ENCODE measurements at places on chromosomes 7 and 10.

GRCh38 chr10:30701451-30702173 lies 72.1 kb upstream of the LYZL2 start:
- peak; percentile 17 for DNase-seq

- DNase-seq: no peak
Observed at GRCh38 chr7:148433521-148434180, 156.9 kb upstream of the C7orf33 start.

DNA sequence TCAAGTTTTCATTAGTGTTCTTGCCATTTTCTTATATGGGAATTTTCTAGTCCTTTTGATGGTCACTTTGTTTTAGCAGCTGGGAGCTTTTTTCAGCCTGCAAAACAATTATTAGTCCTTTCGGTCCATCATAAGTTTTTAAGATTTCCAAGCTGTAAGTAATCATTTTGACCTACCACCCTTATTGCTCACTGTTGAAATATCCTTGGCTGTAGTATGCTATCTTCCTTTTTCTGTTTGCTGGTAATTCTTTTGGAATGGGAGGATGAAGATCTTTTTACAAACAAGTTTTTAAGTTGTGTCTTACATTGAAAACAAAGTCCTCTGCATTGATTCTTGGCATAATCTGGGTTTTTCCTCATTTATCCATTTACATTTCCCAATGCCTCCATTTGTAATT lies 24.0 kb downstream of the BZW2 start:
- DNase-seq: no peak

DNA sequence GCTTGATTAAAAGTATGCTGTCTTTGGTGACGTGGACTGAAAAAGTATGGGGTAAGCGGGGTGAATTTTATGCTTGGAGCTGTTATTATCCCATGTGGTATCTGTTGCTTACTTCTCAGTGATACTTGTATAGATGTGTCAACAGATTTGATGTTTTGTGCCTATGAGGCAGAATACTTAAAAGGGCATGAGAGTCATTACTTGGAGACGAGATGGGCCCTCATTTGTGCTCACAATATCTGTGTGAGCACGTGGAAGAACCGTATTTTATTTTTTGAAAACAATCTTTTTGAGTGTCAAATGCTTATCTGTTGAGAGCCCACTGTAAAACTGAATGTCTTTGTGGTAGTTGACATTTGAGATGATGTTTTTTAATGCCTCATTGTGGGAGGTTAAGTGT lies 281.9 kb downstream of the EXOC4 start:
- DNase-seq: no peak

- DNase-seq: no peak
Observed at GRCh38 chr7:123674399-123675180, 18.9 kb downstream of the LMOD2 start.

DNA sequence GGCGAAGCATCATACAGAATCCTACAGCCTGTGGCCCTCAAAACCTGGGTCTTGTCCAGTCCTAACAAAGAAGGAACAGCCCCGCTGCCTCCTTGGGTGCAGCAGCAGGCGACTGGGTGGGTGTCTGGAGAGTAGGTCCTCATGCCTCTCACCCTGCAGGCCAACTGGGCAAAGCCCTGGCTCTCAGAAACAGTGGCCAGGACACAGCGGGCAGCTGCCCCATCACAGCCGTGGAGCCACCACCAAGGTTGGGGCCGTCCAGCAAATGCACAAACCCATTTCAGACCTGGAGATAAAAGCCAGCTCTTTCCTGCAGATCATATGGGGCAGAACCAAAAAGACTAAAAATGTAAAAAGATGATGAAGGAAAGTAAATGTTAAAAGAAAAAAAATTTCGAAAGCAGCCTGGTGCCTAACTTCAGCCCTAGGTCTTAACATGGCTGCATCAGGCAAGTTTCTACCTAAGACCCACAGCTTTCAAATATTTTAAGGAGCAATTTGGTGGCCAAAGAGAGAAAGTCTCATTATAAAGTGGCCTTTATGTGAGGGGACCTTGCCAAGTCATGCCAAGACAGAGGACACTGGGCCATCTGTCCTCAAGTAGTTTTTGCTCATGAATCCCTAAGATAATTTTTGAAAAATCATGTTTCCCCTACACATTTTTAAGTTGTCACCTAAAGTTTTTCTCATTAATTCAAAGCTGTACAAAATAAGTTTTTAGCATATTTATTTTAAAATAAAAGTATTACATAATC lies 142.1 kb downstream of the PAXIP1 start:
- DNase-seq: no peak

DNA sequence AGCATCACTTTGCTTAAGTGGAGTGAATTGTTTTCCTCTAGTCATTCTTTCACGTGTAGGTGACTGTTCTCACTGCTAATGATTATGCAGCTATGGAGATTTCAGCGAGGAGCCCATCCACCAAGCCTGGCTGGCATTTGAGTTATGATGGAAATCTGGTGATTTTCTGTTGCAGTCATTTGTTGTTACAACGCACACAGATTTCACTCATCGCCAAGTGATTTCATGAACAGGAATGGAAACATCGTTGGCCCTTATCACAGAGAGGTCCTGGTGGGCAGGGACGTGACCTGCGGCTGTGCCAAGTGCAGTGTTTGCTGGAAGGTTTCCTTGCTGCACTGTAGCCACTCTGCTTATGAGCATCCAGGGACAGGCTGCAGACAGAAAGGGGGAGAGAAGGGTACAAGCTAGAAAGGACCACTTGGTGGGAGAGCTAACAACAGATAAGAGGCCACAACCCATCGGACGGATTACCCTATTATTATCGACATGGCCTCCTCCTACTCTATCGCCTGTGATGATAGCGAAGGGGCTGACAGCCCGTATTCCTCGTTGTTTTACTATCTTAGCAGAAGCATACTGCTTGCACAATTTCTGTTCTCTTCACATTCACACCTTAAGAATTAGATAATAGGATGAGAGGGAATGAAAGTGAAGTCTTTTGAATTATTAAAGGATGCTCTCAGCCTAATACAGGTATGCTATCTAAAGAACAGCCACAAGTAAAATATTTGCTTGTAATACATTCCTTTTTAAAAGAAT lies 99.0 kb upstream of the PITRM1 start:
- no peak for DNase-seq

- DNase-seq: no peak
Observed at GRCh38 chr10:54958844-54959243, 157.8 kb upstream of the PCDH15 start.

- no peak for DNase-seq
Observed at GRCh38 chr7:22640269-22640668, 86.7 kb upstream of the IL6 start.

GRCh38 chr7:80999771-81000170 lies 80.9 kb upstream of the SEMA3C start:
- no peak for DNase-seq

DNA sequence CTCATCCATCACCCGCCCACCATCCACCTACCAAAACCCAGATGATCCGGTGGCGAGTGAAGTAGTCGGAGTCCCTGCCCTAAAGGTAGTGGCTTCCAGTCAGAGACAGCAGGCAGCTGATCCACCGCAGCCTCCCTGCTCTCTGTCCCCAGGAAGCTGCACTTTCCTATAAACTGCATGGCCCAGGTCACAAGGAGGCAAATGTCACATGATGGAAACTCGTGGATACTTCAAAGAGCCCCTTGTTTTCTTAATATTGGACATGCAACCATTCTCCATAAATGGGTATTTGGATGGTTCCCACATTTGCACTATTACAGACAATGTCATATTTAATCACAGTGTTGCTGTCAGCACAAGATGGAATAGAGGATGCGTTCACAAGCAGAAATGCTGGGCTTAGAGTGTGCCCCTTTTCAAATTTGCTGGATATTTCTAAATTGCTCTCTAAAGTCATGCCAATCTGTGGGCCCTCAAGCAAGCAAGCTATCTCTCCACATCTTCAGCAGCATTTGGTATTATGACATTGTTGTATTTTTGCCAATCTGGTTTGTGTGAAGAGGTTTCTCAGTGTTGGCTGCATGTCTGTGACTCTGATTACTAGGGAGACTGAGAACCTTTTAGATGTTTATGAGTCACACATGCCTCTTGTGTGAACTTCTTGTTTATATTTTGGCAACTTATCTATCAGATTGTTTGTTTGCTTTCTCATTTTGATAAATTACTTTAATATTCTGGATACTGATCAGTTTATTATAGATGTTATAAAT lies 822.0 kb downstream of the TNS3 start:
- DNase-seq: no peak

DNA sequence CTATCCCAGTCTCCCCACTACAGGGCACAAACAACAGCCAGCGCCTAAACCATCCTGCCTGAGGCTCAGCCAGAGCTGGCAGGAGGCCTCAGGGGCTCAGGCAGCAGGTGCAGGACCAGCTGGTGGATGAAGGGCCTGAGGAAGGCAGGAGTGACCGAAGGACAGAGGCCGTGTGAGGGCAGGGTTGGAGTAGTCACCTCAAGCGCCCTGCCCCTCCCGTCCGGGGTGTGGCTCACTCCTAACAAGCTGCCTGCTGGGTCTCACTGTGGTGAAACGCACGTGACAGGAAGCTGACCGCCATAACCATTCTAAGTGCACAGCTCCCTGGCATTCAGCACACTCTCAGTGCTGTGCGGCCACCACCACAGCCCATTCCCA lies 281.1 kb downstream of the ELFN1 start:
- peak; percentile 56 for DNase-seq

GRCh38 chr10:89651916-89652573 lies 7.0 kb upstream of the PANK1 start:
- DNase-seq: no peak

- DNase-seq: no peak
Observed at GRCh38 chr7:147412109-147412508, 1178.5 kb upstream of the C7orf33 start.

DNA sequence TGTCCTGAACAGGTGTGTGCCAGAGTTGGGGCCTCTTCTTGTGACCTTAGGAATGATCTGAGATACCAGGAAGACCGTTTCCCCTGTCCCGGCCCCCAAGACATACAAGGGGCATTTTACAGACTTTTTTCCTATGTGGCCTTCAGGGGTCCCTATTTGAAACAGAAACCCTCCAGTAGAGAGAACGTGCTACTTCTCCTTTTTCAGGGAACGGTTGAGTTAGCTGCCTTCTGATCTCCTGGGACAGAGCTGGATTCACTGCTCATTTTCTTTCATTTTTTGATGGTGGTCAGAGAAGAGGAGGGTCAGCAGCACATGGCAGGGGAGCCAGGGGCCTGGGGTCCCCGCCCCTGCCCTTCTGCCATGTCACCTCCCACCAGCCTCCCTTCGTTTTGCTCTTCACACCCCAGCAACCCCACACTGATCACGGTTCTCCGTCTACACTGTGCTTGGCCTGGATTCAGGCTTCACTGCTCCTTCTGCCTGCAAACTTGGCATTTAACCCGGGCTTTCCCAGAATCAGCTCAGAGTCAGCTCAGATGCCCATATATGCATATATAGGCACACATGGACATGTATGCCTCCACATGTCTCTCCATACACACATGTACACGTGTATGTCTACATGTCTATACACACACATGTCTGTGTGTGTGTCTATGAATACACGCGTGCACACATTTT lies 138.1 kb upstream of the BTBD16 start:
- no peak for DNase-seq

- no peak for DNase-seq
Observed at GRCh38 chr7:4091767-4092166, 590.3 kb upstream of the FOXK1 start.

GRCh38 chr10:130214431-130214830 lies 78.2 kb downstream of the GLRX3 start:
- no peak for DNase-seq

DNA sequence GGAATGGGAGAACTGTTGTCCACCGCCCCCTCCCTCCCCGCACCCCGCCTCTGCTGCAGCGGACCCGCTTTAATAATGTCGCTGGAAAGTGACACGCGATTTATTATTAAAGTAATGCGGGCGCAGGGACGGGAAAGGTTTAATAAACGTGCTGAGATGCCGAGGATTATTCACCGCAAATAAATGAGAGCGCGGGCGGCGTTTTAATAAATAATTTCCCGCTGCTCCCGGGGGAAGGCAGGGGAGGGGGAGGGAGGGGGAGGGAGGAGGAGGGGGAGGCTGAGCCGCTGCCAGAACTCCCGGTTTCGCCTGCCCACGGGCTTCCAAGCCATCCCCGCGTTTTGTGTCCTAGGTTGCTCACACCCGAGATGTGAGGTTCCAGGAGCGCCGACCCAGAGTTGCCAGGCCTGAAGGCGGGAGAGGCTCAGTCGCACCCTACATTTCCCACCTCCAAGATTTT lies 5.1 kb downstream of the KAZALD1 start:
- DNase-seq: no peak

DNA sequence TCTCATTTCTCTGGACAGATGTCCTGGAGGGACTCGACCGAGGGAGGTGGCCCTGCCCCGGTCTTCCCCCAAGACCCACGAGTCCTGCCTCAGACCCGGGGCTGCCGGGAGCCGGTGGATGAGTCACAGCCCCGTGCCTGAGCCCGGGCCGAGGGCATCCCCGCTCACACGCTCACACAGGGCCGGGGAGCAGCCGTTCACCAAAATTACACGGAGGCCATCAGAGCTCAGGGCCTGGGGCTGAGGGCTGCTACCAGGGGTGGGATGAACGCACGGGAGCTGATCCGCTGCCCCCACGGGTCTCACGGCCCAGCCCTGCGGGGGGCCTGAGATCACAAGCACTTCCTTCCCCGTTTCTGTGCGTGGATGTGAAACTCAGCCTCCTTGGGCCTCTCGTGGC lies 17.5 kb downstream of the FAM20C start:
- no peak for DNase-seq

DNA sequence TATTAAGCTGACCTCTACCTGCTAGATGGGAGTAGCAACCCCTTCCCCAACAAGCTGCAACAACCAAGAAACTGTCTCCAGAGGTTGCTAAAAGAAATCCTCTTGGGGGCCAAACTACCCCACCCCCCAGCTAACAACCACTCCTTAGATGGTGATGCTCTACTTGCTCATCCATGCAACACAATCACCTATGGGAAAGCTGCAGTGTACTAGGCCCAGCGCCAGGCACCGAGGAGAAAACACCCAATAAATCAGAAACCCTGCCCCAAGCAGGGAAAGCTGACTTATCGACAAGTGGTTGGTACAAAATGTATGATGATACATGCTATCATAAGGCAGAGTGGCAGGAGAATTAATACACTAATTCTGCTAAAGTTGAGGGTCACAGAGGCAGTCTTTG lies 17.3 kb downstream of the SLC25A13 start:
- no peak for DNase-seq

GRCh38 chr7:94251-94801 lies 98.0 kb upstream of the FAM20C start:
- DNase-seq: no peak

GRCh38 chr10:129780901-129781795 lies 182.9 kb downstream of the EBF3 start:
- no peak for DNase-seq

- DNase-seq: no peak
Observed at GRCh38 chr10:1171182-1171581, 115.0 kb downstream of the WDR37 start.

- DNase-seq: no peak
Observed at GRCh38 chr7:73681031-73681430, 2.2 kb downstream of the DNAJC30 start.

- peak; percentile 45 for DNase-seq
Observed at GRCh38 chr10:104306897-104307296, 31.4 kb downstream of the ITPRIP start.
